ENCODE measurements at places on chromosomes 4 and X. TPM values are rescaled to one million over a fixed set of nuclear protein-coding genes. Genes with fewer than 3 reads are reported as not detected.

- DNase-seq: no peak
Measured at GRCh38 chr4:142940425-142941330, 94.6 kb upstream of the INPP4B start.

DNA sequence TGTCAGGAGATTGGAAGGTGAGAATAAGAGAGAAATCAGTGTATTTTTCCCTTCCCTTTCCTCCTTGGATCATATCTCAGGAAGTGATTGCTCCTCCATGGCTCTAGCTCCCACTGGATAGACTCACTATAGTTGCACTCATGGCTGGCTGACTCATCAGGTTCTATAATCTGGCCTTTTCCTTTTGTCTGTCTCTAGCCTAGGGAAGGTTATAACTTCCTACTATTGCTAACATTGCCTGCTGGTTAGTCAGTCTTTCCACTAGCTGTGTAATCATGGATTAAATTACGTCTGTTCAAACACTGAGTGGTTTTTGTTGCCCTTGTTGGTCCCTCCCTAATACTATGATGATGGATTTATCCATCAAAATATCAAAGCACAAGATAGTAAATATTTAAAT lies 195.5 kb upstream of the VEGFC start:
- no peak for DNase-seq

STBD1 gene
- 15.0 TPM for polyA plus RNA-seq

GRCh38 chr4:79043138-79043537 lies 103.9 kb upstream of the PAQR3 start:
- DNase-seq: no peak

DNA sequence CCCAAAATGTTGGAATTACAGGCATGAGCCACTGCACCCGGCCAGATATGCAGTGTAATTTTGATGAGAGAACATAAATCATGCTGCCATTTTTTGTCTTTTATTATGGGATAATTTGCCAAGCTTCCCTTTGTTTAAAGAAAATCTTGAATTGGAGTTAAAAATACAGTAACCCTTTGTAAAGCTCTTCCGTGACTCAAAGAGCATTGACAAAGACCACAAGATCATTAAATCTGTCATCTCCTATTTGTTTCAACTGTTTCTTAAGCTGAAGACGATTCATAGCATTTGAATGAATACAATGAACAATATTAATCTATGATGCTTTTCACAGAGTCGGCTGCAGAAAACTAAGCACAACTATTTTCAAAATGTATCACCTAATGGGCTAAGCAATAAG lies 132.6 kb downstream of the ANAPC4 start:
- no peak for DNase-seq

- DNase-seq: no peak
Measured at GRCh38 chr4:158535130-158535614, 13.5 kb downstream of the RXFP1 start.

- no peak for DNase-seq
Measured at GRCh38 chr4:185167234-185167633, 24.2 kb downstream of the SLC25A4 start.

MAGEA12 gene
- polyA plus RNA-seq: not detected

- peak; percentile 76 for DNase-seq
Measured at GRCh38 chr4:184383497-184384055, 90.8 kb downstream of the IRF2 start.

DNA sequence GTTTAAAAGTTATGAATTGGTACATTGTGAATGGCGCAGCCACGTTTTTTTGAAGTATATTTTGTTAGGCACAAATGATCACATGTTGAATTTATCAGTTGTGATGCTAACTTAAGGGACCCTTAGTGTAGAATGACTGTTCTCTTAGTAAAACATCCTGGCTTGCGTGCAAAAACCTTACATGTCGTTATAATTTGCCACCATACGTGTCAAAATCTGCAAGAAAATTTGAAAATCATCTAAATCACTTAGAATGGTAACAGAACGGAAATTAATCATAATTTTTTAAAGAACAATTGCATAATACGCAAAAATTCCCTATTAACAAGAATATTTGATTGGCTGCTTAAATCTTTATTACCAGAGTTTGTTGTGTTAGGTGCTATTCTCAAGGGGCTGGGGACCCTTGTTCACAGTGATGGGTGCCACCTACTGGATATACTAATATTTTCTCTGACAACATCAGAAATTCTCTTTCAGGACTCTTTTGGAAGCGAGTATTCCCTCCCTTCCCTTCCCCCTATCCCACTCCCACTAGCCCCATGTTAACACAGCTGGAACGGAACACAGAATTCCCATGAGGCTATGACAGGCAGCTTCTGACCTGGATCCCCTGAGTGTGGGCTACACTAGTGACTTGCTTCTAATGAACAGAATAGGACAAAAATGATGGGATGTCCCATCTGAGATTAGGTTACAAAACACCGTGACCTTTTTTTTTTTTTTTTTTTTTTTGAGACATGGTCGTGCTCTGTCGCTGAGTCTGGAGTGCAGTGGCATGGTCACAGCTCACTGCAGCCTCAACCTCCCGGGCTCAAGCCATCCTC lies 71.8 kb downstream of the SUPT20HL2 start:
- peak; percentile 10 for DNase-seq

DUSP21 gene
- not detected for polyA plus RNA-seq

- no peak for DNase-seq
Measured at GRCh38 chr4:128630871-128631270, 178.6 kb upstream of the JADE1 start.

GPRASP1 gene
- 13.8 TPM for polyA plus RNA-seq

- no peak for DNase-seq
Measured at GRCh38 chr4:3470244-3471097, 7.4 kb downstream of the DOK7 start.

MXRA5 gene
- polyA plus RNA-seq: 10.8 TPM

DNA sequence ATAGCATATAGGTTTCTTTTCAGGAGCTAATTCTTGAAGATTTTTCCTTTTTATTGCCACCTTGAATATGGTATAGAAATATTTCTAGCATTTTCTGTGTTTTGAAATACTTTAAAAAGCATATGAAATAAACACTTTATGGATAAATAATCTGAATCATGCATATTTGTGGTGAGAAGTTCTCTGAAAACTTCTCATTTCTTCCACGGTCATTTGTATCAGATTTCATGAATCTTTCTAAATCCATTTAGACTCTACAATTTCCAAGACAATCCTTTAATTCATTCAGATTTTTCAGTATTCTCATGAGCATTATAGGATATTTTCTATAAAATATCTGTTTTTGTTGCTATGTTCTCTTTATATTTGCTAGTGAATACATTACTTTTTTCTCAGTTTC lies 16.2 kb upstream of the CA5B start:
- DNase-seq: no peak

DNA sequence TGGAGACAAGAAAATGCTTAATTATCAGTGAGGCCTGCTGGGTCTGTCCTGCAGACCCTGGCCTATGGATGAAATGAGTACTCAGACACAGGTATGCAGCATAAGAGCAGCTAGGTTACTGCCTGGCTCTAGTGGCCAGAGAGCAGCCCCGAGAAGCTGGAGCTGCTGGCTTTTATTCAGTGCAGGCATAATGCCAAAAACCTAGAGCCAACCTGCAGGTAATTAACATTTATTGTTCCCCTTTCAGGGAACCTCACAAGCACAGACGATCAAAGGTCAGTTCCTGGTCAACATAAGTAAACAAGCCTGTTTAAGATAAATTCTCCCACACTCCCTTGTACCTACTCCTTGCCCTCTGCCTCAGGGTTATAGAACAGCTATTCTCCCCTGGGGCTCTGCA lies 13.3 kb downstream of the IDS start:
- DNase-seq: peak; percentile 78

DNA sequence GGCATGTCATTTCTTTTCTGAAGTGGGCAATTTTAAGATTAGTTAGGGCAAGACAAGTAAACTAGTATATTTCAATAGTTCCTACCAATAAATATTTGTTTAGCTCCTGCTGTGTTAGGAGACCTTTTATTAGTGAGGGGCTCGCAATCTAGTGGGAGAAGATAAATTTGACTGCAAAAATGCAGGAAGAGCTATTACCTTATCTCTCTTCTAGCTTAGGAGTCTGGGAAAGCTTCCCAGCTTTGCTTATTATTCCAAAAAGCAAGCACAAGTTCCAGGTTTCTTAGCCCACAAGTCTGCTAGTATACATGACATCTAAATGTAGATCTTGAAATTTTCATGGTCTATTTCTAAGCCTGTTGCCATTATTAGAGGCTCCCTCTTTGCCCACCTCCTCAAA lies 191.1 kb downstream of the GC start:
- no peak for DNase-seq

VCX3B gene
- not detected for polyA plus RNA-seq

All from large intestine (tissue), 12 donors.